ENCODE measurements at places on chromosomes 6 and 20.

GRCh38 chr6:1575210-1576041 lies 34.3 kb upstream of the FOXC1 start:
- DNase-seq: no peak

DNA sequence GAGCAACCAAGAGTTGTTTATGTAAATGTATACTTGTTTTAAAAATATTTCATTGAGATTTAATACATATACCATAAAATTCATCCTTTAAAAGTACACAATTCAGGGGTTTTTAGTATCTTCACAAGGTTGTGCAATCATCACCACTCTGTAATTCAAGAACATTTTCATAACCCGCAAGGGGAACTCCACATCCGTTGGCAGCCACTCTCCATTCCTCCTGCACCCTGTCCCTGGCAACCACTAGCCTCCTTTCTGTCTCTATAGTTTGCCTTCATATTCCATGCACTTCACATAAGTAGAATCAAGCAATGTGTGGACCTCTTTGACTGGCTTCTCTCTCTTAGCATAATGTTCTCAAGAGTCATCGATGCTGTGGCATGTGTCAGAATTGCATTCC lies 104.2 kb upstream of the PDE10A start:
- no peak for DNase-seq

DNA sequence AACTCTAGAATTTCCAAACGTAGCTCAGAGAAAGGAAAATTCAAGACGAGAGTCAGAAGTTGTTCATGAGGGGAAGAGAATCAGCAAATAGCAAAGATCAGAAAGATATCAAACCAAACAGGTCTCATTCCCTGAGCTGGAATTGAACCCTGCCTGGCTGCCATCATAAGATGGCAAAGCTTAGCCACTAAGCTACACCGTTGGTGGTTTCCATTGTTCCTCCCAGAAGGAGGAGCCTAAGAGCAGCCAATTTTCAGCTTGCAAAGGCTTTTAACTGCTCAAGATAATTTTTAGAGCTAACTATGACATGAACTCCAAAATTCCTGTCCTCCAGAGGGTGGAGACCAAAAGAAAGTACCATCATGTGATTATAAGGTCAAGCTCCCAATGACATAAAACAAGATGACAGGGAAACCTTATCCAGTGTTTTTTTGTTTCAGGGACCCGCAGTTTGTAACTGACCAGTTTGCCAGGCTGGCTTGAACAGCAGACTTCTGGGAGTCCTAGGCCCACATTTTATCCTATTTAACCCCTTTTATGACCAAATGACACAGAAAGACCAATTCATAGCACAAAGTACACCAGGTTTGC lies 55.9 kb downstream of the COL11A2 start:
- DNase-seq: no peak

GRCh38 chr20:48335308-48336050 lies 492.3 kb downstream of the PREX1 start:
- no peak for DNase-seq

GRCh38 chr6:36962874-36963273 lies 8.3 kb downstream of the PI16 start:
- peak; percentile 72 for DNase-seq

DNA sequence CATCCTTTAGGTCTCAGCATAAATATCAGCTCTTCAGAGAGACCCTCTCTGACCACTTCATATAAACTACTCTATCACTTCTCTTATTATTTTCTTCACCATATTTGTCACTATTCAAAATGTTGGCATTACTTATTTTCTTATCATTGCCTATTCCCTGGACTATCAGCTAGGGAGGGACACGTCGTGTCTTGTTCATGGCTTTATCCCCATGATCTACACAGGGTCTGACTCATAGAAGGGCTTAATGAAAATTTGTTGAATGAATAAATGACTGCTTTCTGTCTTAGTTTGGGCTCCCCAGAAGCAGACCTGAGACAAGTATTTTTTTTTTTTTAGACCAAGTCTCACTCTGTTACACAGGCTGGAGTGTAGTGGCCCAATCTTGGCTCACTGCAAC lies 3.0 kb upstream of the CDK5RAP1 start:
- DNase-seq: no peak
